ENCODE measurements at places on chromosomes 1 and 21. TPM values are rescaled to one million over a fixed set of nuclear protein-coding genes. Genes with fewer than 3 reads are reported as not detected.
A peak's percentile ranks its signal among the peaks of the same experiment; 100 is the strongest.

DNA sequence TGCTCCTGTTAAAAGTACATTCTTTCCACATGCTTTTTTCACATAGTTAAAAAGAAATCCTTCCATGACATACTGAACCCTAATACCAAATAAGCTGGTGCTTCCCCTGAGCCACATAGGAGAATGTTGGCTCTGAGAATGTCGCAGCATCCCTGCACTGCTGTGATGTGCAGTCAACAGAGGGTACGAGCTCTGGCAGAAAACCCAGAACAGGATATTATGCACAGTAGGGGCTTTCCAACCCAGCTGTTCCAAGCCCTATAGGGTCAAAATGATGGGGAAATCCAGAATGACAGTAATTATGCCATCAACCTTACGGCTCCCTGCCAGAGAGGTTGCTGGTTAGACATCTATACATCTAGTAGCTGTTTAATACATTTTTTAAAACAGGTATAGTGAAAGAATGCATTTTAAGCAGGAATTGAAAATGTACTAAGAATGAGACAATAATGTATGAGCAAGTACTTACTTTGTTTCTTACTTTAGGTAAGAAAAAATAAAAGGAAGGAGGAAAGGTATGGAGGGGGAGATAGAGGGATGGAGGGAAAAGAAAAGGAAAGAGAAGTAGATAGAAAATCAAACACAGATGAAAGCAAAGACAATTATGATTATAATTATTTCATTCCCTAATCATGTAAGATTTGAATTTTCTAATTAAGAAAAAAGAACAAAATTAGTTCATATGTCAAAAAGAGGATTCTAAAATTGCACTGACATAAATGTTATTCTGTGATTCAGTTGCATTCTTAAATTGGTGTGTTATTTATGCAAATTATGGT, 126.0 kb downstream of the NR5A2 start:
- peaks cover 6% of the 10 kb centered on the region for H3K27me3 ChIP-seq
- peak overlapping the region; percentile 84 for H3K27ac ChIP-seq
- H3K4me1 ChIP-seq: peaks cover 50% of the 10 kb centered on the region
- H3K4me3 ChIP-seq: peak overlapping the region; percentile 31
- H3K36me3 ChIP-seq: peaks cover 6% of the 10 kb centered on the region

Gene LENEP
- total RNA-seq: 1.2 TPM

- H3K36me3 ChIP-seq: peaks cover 7% of the 10 kb centered on the region
- peak overlapping the region; percentile 94 for H3K27ac ChIP-seq
- H3K4me1 ChIP-seq: peaks cover 67% of the 10 kb centered on the region
- DNase-seq: no peak
- peak overlapping the region; percentile 96 for H3K4me3 ChIP-seq
Measured at GRCh38 chr1:174158767-174159251, 511 bp upstream of the RABGAP1L start.

DNA sequence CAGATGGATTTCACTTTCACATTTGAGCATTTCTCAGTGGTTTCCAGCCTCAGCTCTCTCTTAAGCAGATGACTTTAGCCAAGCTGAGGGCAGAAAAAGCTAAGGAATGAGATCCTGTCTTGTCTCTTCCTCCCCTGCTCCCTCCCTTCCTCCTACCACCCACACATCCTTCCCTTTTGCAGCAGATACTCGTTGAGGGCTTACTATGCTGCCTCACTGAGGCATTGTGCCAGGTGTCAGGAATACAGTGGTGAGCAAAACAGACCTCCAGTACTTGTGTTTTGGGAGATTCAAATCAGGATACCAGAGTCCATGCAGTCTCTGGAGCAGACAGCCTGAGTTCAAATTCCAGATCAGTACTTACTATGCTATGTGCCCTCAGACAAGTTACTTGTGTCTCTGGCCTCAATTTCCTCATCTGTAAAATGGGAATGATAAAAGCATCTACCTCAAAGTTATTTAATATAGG, 43.2 kb downstream of the KIF26B start:
- no peaks in the 10 kb centered on the region for H3K4me1 ChIP-seq
- H3K36me3 ChIP-seq: no peaks in the 10 kb centered on the region
- DNase-seq: no peak

DNA sequence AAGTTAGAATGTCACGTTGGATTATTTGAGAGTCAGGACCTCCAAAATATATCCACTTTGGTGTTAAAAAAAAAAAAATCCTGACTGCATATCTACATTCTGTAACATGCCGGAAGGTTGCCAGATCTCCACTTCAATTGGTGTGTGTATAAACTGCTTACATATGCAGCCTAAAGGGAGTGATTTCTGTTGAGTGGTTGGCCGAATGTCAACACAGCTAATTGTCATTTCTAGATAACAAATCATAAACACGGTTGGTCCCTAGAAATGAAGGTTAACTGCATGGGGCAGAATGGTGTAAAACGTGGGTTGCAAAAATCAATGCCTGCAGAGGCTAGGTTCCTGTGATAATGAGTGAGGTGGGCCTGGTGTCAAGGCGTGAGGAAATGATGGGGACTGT, 15.0 kb upstream of the ROR1 start:
- no peaks in the 10 kb centered on the region for H3K4me1 ChIP-seq
- no peak overlapping the region for H3K27ac ChIP-seq
- no peak for DNase-seq
- H3K27me3 ChIP-seq: peaks cover 18% of the 10 kb centered on the region

- no peaks in the 10 kb centered on the region for H3K4me1 ChIP-seq
- H3K27me3 ChIP-seq: peaks cover 29% of the 10 kb centered on the region
- DNase-seq: no peak
- H3K4me3 ChIP-seq: no peak overlapping the region
Measured at GRCh38 chr21:46011267-46011967, 29.8 kb downstream of the COL6A1 start.

DNA sequence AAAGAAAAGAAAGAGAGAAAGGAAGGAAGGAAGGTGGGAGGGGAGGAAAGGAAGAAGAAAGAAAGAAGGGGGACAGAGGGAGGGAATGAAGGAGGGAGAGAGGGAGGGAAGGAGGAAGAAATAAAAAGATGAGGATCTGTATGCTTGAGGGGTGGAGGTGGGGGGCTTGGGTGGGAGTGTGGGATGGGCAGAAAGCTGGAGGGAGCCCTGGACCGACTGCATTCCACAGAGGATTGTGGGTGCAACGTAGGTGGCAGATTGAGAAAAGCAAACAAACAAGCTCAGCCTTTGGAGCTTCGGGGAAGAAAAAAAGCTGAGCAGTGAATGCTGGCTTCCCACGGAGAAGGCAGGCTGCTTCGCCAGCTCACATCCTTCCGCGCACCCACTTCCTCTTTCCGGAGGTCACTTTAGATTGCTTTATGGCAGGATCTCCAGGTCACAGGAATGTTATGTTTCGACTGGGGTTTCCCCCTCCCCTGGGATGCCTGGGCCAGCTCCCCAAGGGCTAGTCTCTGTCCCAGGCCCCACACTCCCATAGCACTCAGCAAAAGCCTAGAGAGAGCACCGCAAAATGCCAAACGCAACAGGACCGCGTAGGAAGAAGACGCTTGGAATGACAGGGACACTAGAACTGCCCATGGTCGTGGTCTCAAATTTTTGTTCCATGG, 20.7 kb upstream of the LGALS8 start:
- peaks cover 20% of the 10 kb centered on the region for H3K4me1 ChIP-seq
- no peaks in the 10 kb centered on the region for H3K36me3 ChIP-seq

GRCh38 chr1:21896026-21896425, 41.1 kb downstream of the HSPG2 start:
- DNase-seq: no peak
- no peak overlapping the region for H3K4me3 ChIP-seq
- H3K36me3 ChIP-seq: no peaks in the 10 kb centered on the region
- H3K27ac ChIP-seq: no peak overlapping the region
- no peaks in the 10 kb centered on the region for H3K4me1 ChIP-seq
- no peaks in the 10 kb centered on the region for H3K27me3 ChIP-seq

DNA sequence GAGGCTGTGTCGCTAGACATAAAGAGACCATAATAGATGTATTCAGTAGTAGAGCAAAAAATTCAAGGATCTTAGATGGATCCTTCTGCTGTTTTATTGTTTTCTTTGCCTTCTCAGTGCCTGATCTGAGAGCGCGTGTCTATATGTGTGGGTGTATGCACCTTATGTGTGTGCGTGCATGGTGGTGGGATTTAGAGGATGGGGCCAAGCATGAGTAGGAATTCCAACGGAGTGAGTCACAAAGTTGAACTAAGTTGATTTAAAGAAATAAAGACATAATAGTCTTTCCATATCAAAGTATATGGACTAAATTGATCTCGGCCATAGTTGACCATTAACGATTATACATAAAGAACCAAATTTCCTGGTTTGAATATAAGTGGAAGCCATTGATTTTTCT, 178.7 kb downstream of the CYYR1 start:
- H3K4me1 ChIP-seq: no peaks in the 10 kb centered on the region
- no peak overlapping the region for H3K27ac ChIP-seq
- H3K27me3 ChIP-seq: no peaks in the 10 kb centered on the region
- H3K36me3 ChIP-seq: no peaks in the 10 kb centered on the region

DNA sequence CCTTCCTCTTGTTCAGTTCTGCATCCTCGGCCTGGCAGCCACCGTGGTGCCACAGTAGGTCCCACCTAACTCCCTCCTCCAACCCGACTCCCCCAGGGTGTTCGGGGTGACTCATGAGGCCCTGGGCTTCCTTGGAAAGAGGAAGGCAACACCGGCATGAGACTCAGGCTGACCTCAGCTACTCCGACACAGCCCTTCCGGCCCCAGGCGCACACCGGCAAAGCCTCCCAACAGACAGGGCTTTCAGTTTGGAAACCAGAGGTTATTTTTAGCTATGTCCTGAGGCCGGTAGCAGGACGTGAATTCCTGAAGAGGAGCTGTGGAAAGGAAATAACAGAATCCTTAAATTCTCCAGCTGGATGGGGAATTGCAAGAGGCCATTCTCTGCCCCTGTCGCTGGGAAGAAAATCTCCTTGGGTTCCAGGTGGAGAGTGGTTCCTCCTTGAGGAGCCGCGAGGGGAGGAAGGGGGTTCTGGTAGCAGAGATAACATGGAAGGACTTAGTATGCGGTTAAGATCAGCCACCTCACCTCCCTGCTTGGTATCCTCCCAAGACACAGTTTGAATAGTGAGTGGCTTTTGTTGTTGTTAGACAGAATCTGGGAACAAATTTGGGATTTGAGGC, 24.4 kb downstream of the PLXNA2 start:
- no peak for DNase-seq
- H3K36me3 ChIP-seq: no peaks in the 10 kb centered on the region
- no peak overlapping the region for H3K4me3 ChIP-seq

Gene LIN9
- total RNA-seq: 14.3 TPM

- H3K27me3 ChIP-seq: peaks cover 2% of the 10 kb centered on the region
- H3K27ac ChIP-seq: no peak overlapping the region
- DNase-seq: no peak
- peaks cover 20% of the 10 kb centered on the region for H3K4me1 ChIP-seq
- no peaks in the 10 kb centered on the region for H3K36me3 ChIP-seq
Measured at GRCh38 chr1:116871779-116872146, 38.0 kb upstream of the PTGFRN start.

Gene PIGR
- total RNA-seq: 0.07 TPM

DNA sequence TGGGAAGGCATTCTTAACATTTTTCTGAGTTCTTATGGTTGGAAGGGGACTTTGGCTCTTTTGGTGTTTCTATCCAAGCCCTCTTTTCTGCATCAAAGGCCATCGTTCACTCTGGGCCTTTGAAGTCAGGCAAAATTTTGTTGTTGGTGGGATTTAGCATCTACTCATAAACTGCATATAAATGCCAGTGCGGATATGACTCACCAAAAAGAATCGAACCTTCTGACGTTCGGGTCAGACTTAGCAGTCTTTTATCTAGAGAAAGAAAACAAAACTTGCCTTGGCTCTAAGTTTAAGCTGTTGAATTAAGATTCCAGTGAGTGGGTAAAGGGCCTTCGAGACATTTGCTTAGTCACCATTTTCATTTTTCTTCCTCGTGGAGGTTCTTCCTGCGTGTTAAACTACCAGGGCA, 51.4 kb downstream of the EVA1C start:
- H3K36me3 ChIP-seq: peaks cover 1% of the 10 kb centered on the region
- DNase-seq: no peak
- no peak overlapping the region for H3K4me3 ChIP-seq

- H3K4me3 ChIP-seq: no peak overlapping the region
- H3K4me1 ChIP-seq: no peaks in the 10 kb centered on the region
- DNase-seq: no peak
- no peak overlapping the region for H3K27ac ChIP-seq
Measured at GRCh38 chr1:85638412-85638811, 57.9 kb downstream of the CCN1 start.

DNA sequence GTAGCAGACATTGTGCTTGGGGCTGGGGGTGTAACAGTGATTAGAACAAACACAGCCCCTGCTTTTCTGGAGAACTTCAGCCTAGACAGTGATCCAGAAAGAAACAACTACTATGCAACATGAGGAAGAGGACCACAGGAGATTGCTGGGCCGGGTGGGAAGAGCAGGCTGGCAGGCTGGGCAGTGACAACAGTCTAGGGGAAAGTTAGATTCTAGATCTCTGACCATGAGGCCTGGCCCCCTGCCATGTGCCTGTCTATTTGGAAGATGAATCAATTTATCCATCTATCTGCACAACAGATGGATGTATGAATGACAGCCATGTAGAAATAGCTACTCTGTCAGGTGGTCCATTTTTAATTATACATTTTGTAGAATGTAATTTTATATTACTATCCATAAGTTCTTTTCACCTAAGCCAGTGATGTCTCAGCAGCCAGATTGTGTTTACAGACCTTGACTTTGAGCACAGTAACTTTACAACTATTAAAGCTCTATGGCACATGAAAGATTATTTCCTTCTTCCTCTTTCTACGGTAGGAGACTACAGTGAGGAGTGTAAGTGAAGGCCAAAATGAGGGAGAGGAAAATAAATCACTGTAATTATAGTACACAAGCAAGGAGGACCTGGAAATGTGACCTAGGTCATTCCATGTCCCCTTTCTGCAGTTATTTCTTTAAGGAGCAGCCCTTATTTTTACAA, 15.5 kb downstream of the CLIC6 start:
- H3K4me3 ChIP-seq: no peak overlapping the region
- H3K27ac ChIP-seq: no peak overlapping the region
- DNase-seq: no peak

Gene CDA
- not detected for total RNA-seq

DNA sequence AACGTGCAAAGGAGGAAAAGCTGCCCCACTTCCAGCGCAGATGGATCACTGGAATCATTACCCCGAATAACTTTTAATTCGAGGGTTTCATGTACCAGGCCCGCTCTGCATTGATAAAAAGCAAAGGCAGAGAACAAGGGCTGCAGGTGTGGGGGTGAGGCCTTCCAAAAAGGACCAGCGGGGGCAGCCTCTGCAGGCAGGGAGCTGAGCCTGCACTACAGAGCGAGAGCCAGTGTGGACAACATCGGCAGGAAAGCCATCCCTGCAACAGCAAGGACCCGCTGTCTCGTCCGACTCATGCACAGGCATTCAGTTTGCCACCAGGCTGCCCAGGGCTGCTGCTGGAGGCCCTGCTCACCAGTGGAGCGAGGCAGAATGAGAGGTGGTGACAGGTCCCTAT, 27.1 kb upstream of the AJAP1 start:
- DNase-seq: no peak
- H3K27ac ChIP-seq: no peak overlapping the region
- no peaks in the 10 kb centered on the region for H3K27me3 ChIP-seq
- H3K4me1 ChIP-seq: no peaks in the 10 kb centered on the region
- no peaks in the 10 kb centered on the region for H3K36me3 ChIP-seq

GRCh38 chr1:187692799-187693198, 864.0 kb downstream of the PLA2G4A start:
- no peaks in the 10 kb centered on the region for H3K36me3 ChIP-seq
- no peaks in the 10 kb centered on the region for H3K27me3 ChIP-seq
- DNase-seq: no peak

Gene NTMT2
- total RNA-seq: not detected
